Erythroblast (primary cell): ENCODE measurements at places on chromosomes 4 and X.

GRCh38 chrX:13778916-13779315 lies 38.0 kb downstream of the GPM6B start:
- no peak for DNase-seq

DNA sequence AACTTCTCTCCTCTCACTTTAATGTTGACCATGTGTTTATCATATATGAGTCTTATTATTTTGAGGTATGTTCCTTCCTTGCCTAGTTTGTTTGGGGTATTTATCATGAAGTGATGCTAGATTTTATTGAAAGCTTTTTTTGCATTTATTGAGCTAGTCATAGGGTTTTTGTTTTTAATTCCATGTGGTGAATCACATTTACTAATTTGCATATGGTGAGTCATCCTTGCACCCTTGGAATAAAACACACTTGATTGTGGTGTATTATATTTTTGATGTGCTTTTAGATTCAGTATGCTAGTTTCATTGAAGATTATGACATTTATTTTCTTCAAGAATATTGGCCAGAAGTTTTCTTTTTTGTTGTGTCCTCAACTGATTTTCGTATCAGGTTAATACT lies 464.6 kb downstream of the PCDH18 start:
- no peak for DNase-seq

DNA sequence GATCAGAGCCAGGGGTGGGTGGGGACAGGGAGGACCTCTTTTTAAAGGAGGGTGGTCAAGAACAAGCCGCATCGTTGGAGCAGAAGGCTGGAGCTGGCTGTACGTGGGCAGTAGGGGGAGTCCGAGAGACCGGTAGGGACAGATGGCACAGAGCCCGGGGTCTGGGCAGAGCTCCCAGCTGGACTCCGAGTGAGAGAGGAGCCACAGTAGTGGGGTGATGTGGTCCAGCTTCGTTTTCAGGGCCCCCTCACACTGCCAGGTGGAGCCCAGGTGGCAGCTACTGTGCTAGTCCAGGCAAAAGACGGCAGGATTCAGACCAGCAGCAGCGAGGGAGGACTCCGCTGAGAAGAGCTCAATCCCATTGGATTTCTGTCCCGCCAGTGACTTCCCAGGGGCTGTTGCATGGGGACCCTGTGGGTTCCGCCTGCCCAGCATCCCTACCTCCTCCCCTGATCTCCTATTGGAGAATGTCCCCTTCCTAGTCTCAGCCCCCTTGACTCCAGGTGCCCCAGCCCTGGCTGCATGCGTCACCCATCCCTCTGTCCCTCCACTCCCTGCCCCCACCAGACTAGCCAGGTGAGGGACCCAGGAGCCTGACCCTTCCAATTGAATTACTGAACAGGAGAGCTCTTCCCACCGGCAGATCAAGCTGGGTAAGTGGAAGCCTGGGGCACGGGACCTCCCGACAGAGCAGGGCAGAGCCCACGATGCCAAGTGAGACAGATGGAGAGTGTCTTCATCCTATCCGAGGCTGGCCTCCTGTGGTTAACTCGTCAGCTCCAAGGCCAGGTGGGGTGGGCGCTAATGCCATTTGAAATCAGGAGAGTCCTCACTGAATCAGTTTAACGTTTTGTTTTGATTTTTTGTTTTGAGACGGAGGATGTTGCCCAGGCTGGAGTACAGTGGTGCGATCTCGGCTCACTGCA lies 2.9 kb downstream of the ARHGAP4 start:
- DNase-seq, result no peak

- no peak for DNase-seq
Observed at GRCh38 chrX:21738950-21739287, 19.0 kb downstream of the SMPX start.

- no peak for DNase-seq
Observed at GRCh38 chrX:50635817-50636365, 165.3 kb upstream of the DGKK start.

DNA sequence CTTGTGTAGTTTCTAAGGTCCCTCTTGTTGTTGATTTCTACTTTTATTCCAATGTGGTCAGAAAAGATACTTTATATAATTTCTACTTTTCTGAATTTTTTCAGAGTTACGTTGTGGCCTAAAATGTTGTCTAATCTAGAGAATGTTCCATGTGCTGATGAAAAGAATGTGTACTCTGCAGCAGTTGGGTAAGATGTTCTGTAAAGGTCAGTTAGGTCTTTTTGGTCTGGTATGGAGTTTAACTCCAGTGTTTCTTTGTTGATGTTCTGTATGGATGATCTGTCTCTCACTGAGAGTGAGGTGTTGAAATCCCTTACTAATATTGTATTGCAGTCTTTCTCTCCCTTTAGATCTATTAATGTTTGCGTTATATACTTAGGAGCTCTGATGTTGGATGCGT lies 37.0 kb upstream of the GPRIN3 start:
- DNase-seq, result no peak

DNA sequence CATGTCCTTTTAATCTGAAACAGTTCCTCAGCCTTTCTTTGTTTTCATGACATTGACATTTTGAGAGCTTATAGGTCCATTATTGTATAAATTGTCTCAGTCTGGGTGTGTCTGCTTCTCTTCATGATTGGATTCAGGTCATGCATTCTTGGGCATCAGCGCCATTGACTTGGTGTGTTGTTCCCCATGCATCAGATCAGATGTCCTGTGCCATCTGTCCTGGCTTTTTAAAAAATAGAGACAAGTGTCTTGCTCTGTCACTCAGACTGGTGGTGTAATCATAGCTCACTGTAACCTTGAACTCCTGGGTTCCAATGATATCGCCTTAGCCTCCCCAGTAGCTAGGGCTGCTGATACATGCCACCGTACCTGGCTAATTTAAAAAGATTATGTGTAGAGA lies 55.7 kb downstream of the TBC1D14 start:
- DNase-seq, result no peak

GRCh38 chr4:155929833-155930232 lies 23.8 kb downstream of the CTSO start:
- no peak for DNase-seq

DNA sequence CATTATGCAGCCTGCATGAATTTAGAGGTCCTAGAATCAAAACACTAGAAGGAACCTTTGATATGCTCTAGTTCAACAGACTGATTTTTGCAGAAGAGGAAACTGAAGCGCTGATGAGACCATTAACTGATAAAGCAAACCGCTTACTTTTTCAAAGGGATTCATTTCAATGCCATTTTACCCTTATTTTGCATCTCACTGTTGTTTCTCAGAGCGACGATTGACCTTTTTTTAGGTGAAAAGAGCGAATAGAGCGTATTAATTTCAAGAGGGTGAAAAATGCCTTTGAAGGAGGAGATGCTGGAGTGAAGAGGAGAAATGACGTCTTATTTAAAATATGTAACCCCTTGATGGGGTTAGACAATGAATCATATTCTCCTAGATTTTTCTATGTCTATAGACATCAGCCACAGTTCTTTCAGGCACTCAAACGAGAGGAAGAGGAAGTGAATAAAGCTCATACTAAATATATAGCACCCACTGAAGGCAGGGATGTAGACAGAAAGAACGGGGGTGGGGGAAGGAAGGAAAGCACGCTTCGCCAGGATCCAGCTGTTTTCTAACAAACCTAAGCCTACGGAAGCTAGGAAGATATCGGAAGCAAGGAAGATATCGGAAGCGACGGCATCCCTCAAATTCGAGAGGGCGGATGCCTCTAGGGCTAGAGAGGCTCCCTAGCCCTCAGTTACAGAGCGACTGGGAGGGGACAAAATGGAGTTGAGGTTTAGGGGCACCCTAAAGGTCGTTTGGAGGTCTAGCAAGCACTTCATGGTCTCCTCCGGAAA lies 848 bp downstream of the ACSL4 start:
- DNase-seq, result peak; percentile 52

DNA sequence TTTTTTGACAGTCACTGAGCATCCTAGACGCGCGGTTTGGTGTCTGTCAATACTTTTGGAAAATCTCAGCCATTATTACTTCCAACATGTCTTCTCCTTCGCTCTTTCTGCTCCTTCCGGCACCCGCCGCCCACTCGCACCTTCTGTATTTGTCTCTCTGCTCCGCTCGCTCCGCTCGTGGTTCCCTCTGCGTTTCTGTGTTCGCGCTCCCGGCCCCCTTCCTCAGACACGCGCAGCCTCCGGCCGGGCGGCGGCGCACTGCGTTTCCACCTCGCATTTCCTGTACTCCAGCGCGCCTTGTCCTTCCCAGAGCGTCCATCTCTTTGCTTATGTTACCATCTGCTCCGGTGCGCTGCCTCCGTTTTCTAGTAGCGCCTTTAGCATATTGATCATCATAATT lies 21.1 kb downstream of the PDE6B start:
- no peak for DNase-seq

GRCh38 chrX:41119803-41120202 lies 34.6 kb downstream of the USP9X start:
- DNase-seq, result no peak

GRCh38 chrX:75746891-75747639 lies 38.0 kb downstream of the MAGEE2 start:
- DNase-seq, result no peak

DNA sequence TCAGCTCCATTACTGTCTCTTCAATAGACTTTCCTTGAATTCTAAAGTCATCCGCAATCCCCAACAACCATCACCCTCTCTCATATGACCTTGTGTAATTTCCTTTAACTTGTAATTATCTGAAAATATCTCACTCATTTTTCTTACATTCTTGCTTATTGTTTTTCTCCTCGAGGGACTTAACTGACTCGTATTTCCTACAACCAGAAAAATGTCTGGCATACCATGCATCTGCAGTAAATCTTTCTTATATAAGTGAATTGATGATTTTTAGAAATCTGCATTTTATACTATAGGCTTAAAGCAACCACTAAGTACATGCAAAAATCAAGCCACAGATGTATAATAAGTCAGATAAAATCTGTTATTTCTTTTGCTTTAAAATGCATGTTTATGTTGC lies 276.7 kb downstream of the UNC5C start:
- DNase-seq, result no peak

DNA sequence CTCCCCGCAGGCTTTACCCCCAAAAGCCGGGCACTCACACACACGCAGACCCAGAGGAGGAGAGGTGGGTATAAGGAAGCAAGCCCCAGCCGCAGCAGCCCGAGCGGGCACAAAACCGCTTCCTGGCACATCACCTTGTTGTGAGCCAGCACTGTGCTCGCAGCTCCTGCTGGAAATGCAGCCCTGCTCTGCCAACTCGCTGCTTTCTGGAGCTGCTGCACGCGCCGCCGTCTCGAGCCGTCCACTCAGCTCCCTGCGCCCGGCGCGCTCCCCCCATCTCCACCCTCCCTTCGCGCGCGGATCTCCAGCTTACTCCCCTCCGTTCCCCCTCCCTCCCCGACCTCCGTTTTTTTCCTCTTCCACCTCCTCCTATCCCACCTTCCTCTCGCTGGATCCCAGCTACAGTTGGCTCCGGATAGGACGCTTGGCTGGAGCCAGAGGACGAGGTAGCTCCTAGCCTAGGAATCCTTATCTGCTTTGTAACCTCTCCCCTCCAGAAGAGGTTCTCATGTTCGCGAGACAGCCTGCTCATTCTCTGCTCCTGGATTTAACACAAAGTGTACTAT lies at the start of gene SPOCK3:
SPOCK3 (minus strand) TSS at position 179 of the 566 bp plus-strand sequence.
- peak; percentile 31 for DNase-seq

DNA sequence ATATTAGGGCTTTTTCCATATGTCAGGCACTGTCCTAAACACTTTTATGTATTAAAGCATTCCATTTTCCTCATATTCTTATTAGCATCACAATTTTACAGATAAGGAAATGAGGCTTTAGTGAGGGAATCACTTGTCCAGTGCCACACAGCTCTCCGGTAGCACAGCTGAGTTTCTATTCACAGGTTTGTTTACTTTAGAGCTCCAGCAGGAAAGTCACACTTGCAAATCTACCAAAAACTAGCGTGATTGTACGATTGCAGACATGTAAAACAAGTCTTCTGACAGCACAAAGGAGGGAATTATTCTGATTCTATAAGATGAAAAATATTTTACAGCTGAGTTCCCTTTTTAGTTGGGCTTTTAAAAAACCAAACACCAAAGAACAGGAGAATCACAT lies 472.1 kb downstream of the TMA16 start:
- DNase-seq, result no peak

DNA sequence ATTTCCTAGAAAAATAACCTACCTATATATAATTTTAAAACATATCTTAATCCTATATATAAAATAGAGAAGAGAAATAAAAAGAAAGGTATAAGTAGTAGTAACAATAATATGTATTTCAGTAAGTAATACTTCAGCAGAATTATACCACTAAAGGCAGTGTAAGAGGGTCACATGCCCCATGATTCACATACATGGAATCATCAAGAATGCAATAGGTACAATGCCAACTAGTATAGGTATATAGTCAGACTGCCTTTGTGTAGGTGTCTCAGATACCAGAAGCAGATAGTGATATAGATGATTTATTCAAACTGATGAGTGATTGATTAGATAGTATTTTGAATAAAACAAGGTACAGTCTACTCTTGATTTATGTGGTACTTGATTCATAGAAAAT lies 9.4 kb downstream of the AIMP1 start:
- no peak for DNase-seq

- no peak for DNase-seq
Observed at GRCh38 chrX:132744470-132744869, 214.0 kb downstream of the HS6ST2 start.

- no peak for DNase-seq
Observed at GRCh38 chrX:118879586-118879985, 56.0 kb downstream of the ZCCHC12 start.

- DNase-seq, result no peak
Observed at GRCh38 chr4:83609365-83609764, 73.5 kb downstream of the GPAT3 start.

GRCh38 chrX:40544343-40545266 lies 36.2 kb upstream of the ATP6AP2 start:
- DNase-seq, result peak; percentile 95

GRCh38 chrX:97517763-97518162 lies 634.1 kb downstream of the RPA4 start:
- DNase-seq, result no peak

GRCh38 chrX:105229146-105229545 lies 8.7 kb upstream of the TEX13A start:
- DNase-seq, result no peak
